Activated CD4-positive, alpha-beta T cell treated with anti-CD3 and anti-CD28 coated beads, Interleukin-2, amount 10 ng/mL, durations not matched to agents 24 days and 14 days (primary cell): ENCODE measurements at places on chromosomes 12 and 14. TPM values are rescaled to one million over a fixed set of nuclear protein-coding genes. Genes with fewer than 3 reads are reported as not detected.

The SERPINA1 gene
- total RNA-seq: 0.59 and 0.96 TPM in 2 replicates

GRCh38 chr12:75834591-75834990 is 197.0 kb downstream of the PHLDA1 start:
- H3K4me1 ChIP-seq: no peaks in the 10 kb centered on the region
- no peak for DNase-seq
- H3K36me3 ChIP-seq: no peaks in the 10 kb centered on the region
- H3K27ac ChIP-seq: no peak overlapping the region
- peaks cover 11% of the 10 kb centered on the region for H3K27me3 ChIP-seq

- H3K27ac ChIP-seq: no peak overlapping the region
- no peak overlapping the region for H3K4me3 ChIP-seq
- no peaks in the 10 kb centered on the region for H3K27me3 ChIP-seq
- no peaks in the 10 kb centered on the region for H3K36me3 ChIP-seq
- no peak for DNase-seq
- H3K4me1 ChIP-seq: no peaks in the 10 kb centered on the region
These were observed 1865.6 kb upstream of the FLRT2 start for GRCh38 chr14:83664389-83664788.

- no peak overlapping the region for H3K27ac ChIP-seq
- no peaks in the 10 kb centered on the region for H3K4me1 ChIP-seq
- H3K36me3 ChIP-seq: no peaks in the 10 kb centered on the region
- DNase-seq: no peak
These were observed 9.7 kb upstream of the BHLHE41 start for GRCh38 chr12:26134540-26134939.

DNA sequence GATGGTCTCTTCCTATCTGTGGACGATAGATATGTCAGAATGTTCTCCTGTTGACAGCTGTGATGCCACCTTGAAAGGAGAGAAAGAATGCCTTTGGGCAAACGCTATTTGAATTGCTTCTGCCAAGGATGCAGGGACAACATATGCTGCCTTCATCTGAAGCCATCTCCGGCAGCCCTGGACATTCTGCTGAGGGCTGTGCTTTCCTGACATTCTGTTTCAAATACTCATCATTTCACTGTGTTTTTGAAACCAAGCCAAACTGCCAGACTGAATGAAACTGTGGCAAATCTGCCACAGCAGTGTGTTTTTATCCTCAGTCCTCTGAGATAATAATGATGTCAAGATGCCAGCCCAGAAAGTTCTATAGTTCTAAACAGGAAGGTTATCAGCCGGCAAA is 85.8 kb upstream of the BCAT1 start:
- H3K4me3 ChIP-seq: no peak overlapping the region
- H3K4me1 ChIP-seq: no peaks in the 10 kb centered on the region
- no peak overlapping the region for H3K27ac ChIP-seq

DNA sequence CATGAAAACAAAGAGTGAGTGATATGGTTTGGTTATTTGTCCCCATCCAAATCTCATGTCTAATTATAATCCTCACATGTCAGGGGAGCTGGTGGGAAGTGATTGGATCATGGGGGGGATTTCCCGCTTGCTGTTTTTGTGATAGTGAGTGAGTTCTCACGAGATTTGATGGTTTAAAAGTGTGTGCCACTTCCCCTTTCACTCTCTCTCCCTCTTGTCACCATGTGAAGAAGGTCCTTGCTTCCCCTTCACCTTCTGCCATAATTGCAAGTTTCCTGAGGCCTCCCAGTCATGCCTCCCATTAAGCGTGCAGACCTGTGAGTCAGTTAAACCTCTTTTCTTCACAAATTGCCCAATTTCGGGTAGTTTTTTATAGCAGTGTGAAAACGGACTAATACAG is 2.1 kb upstream of the ATXN7L3B start:
- no peaks in the 10 kb centered on the region for H3K27me3 ChIP-seq
- peaks cover 30% of the 10 kb centered on the region for H3K36me3 ChIP-seq
- DNase-seq: peak; percentile 62
- peaks cover 27% of the 10 kb centered on the region for H3K4me1 ChIP-seq

GRCh38 chr14:55418411-55418810 is 6.8 kb upstream of the ATG14 start:
- H3K36me3 ChIP-seq: no peaks in the 10 kb centered on the region
- H3K4me1 ChIP-seq: peaks cover 6% of the 10 kb centered on the region
- H3K27ac ChIP-seq: no peak overlapping the region
- no peak for DNase-seq
- H3K27me3 ChIP-seq: peaks cover 4% of the 10 kb centered on the region

- H3K4me1 ChIP-seq: no peaks in the 10 kb centered on the region
- no peaks in the 10 kb centered on the region for H3K36me3 ChIP-seq
- H3K27me3 ChIP-seq: peaks cover 1% of the 10 kb centered on the region
- no peak for DNase-seq
- H3K27ac ChIP-seq: no peak overlapping the region
- H3K4me3 ChIP-seq: no peak overlapping the region
These were observed 88.3 kb downstream of the LRRK2 start for GRCh38 chr12:40312982-40313576.

- H3K4me1 ChIP-seq: peaks cover 6% of the 10 kb centered on the region
- no peak overlapping the region for H3K4me3 ChIP-seq
These were observed 130.1 kb downstream of the SAMD4A start for GRCh38 chr14:54697001-54697400.
